ENCODE measurements at places on chromosomes 4 and X.
A peak's percentile ranks its signal among the peaks of the same experiment; 100 is the strongest.

DNA sequence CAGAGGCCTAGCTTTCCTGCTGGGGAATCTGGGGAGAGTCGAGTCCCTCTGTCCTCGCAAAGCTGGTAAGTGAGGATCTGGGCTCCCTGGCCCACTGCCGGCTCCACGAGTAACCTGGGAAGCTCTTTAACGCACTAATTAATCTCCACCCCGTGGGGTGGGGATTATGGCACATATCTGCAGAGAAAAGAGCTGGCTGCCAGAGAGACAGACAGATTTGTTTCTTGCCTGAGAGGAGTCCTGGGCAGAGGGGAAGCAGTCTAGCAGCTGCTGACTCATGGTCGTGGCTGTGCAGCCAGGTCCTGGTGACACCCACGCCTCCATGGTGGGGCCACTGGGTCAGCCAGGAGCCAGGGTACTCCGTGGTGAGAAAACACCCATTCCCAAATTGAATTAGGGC, 14.0 kb downstream of the SORCS2 start:
- no peak for DNase-seq

DNA sequence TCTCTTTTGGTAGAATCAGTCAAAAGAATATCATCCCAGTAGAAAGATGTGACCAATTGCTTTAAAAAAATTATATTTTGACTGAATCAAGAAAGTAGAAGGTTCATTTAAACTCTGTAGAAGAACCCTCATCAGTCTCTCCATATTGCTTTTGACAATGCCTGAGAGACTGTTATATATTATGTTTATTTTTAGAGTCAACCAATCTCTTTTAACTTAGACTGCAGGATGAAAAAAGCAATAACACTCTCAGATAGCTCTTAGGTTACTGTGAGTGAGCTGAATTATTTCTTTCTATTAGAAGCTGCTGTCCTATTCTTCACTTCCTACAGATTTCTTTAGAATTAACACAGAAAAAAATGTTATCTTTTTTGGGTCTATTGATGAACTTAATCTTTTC, 38.1 kb downstream of the GALNTL6 start:
- DNase-seq = no peak

DNA sequence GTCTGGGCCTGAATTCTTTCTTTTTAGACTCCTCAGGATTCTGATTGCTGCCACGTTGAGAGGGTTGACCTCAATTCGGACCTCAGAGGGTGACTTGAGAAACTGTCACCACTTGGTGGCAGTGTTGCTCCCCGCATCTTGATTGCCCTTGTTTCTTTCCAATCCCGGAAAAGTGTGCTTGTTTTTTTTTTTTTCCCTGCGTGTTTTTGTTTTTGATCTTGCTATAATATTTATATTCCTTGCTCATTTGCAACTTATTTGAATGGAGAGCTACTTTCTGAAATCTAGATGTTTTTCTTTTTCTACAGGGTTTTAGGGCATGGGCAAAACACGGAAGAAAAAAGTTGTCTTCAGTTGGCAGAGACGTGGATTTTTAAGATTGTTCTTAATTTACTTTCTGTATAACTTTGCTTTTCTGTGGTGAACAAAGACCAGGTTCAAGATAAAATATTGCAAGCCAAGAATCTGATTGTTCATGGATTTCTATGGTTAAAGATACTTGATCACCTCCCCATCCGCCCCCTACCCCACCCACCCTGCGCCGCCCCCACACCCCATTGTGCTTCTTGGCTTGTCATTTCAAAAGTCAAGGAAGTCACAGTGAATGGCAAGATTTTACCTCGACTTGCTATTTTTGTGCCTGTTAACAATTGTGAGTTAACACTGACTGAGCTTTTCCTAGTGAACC, 102.0 kb downstream of the PTTG2 start:
- DNase-seq = peak; percentile 71

- no peak for DNase-seq
Observed at GRCh38 chr4:169198167-169198566, 72.6 kb downstream of the SH3RF1 start.

- peak; percentile 56 for DNase-seq
Observed at GRCh38 chrX:152926279-152926678, 28.4 kb downstream of the ZNF185 start.

DNA sequence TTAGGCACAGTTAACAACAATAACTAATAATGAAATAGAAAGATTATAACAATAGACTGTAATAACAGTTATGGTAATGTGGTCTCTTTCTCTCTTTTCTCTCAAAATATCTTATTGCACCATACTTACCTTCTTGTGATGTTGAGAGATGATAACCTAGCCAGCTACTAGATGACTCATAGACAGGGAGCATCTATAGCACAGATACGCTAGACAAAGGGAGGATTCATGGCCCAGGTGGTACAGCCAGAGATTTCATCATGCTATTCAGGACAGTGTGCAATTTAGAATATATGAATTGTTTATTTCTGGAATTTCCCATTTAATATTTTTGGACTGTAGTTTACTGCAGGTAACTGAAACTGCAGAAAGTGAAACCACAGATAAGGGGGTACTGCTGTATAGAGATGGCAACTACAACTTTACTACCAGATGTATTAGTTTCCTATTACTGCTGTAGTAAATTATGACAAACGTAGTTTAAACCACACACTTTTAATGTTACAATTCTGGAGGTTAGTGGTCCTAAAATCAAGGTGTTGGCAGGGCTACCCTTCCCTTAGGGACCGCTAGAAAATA, 41.8 kb upstream of the MAGED1 start:
- DNase-seq = no peak

DNA sequence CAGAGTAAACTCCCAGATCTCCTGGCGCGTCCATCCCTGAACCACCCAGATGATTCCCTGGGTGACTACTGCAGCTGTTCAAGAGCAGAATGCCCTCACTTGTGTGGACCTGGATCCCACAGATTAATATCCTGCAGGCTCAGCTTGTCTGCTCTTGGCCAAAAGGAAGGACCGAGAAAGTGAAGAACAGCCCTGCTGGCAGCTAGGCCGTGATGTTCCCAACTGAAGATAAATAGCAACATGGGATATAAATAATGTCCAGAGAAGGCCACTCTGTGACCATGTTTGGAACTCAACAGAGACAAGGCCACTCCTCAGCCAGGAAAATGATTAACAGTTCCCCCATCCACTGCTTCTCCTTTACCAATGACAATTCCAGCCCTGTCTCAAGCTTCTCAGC, 21.5 kb downstream of the SUPT20HL2 start:
- no peak for DNase-seq

GRCh38 chr4:156547439-156547838, 424.2 kb downstream of the PDGFC start:
- DNase-seq = no peak

GRCh38 chr4:5722328-5722727, 11.3 kb downstream of the EVC start:
- no peak for DNase-seq

- no peak for DNase-seq
Observed at GRCh38 chr4:73814679-73815078, 21.8 kb upstream of the CXCL6 start.

DNA sequence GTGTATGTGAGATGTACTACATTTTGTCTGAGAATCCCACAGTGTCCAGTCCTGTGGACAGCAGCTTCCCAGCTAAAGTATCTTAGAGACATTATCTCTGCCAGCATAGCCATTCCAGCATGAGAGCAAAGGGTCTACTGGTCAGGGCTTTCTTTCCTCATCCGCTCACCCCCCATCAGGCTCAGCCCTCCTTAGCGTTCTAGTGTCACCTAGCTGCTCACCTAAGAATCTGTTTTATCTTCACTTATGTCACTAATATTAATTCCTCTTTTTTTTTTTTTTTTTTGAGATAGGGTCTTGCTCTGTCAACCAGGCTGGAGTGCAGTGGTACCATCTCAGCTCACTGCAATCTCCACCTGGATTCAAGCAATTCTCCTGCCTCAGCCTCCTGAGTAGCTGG, 15.6 kb downstream of the RUFY3 start:
- no peak for DNase-seq

- no peak for DNase-seq
Observed at GRCh38 chrX:37786624-37787422, 7.0 kb downstream of the CYBB start.

DNA sequence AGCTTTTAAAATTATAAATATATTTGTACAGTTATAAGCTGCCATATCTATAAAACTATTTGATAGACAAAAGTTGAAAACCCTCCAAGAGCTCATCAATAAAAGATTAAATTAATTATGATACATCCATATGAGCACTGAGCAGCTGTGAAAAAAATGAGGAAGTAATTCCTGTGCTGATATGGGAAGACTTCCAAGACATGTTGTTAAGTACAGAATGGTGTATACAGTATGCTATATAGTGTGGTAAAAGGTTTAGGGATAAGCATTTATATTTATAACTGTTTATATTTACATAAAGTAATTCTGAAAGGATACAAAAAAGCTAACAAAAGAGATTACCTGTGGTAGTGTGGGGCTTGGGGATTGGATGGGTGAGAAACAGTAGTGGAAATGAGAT, 92.8 kb upstream of the BMP2K start:
- DNase-seq = no peak

- DNase-seq = peak; percentile 63
Observed at GRCh38 chrX:39854772-39855747, 242.7 kb downstream of the BCOR start.

DNA sequence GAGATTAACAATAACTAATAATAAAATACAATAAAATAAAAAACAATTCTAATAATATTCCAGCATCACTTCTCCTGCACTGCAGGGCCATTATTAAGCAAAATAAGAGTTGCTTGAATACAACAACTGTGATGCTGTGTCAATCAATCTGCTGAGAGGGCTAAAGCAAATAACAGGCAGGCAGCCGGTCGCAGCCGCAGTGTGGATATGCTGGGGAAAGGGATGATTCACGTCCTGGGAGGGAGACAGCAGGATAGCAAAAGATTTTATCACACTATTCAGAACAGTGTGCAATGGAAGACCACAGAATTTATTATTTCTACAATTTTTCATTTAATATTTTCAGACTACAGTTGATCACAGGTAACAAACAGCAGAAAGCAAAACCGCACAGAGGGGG, 76.5 kb upstream of the SMARCAD1 start:
- no peak for DNase-seq

DNA sequence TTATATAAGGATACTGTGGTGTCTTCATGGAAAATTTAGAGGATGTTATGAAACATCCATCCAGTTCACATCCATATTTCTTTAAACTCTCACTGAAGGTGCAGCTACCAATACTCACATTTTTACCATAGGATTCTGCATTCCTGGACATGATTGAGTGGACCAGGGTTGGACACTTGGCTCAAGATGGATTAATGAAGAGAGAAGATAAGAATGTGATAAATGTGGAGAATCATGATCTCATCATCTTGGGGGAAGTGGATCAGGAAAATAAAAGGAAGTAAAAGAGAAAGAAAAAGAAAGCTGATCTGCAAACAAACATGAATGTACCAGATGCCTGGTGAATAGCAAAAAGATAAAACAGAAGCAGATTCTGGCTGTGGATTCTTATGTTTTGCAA, 175.4 kb downstream of the NPFFR2 start:
- DNase-seq = no peak

Data from activated naive CD8-positive, alpha-beta T cell treated with anti-CD3 and anti-CD28 coated beads, Interleukin-2, amount 50 U/mL, for 24 hours (primary cell).